ENCODE measurements at places on chromosomes 2 and 18.

- DNase-seq, result no peak
Observed at GRCh38 chr18:48548921-48549320, 10.1 kb downstream of the CTIF start.

DNA sequence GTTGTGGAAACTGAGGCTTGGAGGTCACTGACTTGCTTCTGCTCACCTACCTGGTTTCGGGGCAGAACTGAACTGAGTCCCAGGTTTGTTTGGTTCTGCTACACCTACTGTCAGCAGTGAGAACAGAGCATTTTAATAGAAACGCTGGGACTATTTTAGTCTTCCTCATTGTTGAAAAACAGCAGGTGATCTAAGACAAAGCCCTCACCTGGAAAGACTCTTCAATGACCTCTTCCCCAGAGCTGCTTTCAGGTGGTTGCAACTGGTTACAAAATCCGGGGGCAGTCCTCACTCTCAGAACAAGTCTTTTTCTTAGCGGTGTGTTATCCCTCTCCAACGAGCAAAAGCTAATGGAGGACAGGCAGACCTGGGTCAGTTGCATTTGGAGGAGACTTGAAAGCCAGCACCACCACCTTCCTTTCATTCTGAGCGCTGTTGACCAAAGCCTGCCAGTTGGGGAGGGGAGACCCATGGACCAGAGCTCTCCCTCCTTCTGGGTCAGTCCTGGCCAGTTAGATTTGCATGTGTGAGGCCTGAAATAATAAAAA lies 217.0 kb downstream of the NCK2 start:
- DNase-seq, result no peak

- DNase-seq, result no peak
Observed at GRCh38 chr2:15159206-15159605, 401.9 kb downstream of the NBAS start.

DNA sequence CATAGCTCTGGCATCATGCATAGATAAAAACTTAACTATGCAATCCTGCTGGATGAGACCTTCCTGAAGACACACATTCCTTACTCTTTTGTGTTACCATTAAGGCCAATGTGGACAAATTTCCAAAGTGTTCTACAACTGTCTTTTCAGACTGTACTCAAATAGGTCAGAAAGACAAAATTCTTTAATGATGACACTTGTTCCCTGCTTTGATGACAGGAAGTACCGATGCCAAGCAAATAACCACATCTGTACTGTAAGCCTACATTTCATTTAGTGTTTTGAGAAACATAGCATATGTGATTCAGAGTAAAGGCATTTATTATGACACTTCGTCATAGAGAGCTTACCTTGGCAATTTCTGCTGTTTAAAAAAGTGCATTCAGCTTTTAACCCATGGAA lies 55.0 kb downstream of the PMAIP1 start:
- no peak for DNase-seq

DNA sequence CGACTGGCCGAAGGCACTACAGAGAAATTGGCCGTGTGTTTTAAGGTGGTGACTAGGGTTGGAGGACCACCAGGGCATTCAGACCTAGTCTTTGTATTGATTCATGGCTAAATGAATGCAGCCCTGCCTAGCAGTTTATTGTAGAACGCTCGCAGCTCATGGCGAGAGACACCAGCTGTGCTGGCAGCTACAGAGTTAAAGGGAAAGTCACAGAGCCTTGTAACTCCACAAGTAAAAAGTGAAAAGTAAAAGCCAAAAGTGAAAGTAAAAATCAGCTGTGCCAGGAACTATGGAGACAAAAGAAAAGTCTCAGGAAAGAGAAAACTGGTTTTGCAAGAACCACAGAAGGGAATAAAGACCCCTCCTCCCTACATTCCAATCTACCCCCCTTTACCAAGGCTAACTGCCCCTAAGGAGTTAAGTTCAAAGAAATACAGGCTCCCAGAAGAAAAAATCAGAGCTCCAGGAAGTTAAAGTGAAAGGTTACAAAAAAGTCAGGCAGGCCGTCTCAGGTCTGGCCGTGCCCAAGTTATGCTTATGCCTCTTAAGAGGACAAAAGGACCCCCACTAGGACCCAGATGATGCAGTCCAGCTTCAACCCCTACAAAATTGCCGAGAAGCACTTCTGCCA lies 46.4 kb upstream of the SELENOI start:
- DNase-seq, result peak; percentile 37

GRCh38 chr18:31429623-31430022 lies 17.9 kb upstream of the DSG3 start:
- DNase-seq, result no peak

- no peak for DNase-seq
Observed at GRCh38 chr2:119574108-119574815, 30.0 kb downstream of the CFAP221 start.

- no peak for DNase-seq
Observed at GRCh38 chr2:234005126-234005525, 45.4 kb upstream of the SPP2 start.

DNA sequence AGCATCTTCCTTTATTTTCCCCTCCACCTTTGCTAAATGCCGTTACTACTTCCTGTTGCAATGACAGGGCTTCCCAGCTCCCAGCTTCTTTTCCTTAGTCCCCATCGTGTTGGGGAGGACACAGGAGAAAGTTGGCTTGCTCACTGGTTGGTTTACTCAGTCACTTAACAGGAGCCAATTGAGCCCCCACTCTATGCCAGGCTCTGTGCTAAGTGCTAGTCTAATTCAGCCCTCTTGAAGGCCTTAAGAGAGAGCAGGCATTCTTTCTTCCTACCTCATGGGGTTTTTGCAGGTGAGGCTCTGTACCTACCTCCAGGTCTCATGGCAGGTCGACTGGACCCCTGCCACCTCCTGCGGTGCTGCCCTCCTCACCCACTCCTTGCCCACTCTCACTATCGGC lies 20.1 kb downstream of the TANC1 start:
- DNase-seq, result no peak

DNA sequence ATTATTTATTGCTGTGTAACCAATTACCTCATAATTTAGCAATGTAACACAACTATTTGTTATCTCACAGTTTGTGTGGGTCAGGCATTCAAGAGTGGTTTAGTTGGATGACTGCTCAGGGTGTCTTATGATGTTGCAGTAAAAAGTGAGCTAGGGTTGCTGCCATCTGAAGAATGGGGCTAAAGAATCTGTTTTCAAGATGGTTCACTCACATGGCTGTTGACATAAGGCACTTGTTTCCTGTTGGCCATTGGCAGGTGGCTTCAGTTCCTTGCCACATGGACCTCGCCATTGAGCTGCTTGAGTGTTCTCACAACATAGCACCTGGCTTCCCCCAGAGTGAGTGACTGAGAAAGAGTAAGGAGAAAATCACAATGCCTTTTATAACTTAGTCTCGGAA lies 123.2 kb downstream of the TMEM17 start:
- DNase-seq, result no peak

- DNase-seq, result no peak
Observed at GRCh38 chr2:160993654-160994061, 166.6 kb upstream of the TANK start.

DNA sequence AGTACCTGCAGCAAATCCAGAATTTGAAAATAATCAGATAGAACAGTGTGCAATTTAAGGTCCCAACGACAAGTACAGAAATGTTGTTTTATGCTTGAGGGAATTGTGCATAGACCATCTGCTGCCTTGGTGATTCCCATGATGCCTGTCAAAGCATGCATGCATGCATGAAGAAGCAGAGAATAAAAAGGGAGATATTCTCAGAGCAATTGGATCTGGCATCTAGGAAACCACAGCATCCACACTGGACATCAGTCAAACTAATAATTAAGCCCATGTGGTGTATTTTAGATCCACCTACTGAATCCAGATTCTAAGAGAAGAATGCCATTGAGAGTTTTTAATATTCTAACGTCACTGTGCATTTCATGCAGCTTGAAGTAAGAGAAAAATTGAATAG lies 361.2 kb downstream of the FSIP2 start:
- no peak for DNase-seq

DNA sequence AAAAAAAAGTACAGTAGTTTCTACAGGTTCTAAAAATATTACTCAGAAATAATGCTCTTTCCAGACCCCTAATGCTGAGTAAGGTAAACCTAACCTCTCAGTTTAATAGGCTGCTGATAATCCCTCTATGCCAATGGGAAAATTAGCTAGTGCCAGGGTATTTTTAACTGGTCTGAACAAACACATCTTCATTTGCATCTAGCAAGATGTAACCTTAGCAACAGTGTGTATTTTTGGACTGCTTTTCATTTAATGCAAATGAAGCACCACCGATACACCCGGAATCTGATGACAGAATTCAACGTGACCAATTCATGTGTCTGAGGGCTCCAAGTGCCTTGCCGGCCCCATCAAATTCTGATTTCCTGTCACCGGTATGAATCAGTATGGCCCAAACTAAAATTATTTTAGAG lies 47.4 kb upstream of the CYRIA start:
- no peak for DNase-seq

- DNase-seq, result no peak
Observed at GRCh38 chr2:176003958-176004357, 1.9 kb upstream of the LNPK start.

DNA sequence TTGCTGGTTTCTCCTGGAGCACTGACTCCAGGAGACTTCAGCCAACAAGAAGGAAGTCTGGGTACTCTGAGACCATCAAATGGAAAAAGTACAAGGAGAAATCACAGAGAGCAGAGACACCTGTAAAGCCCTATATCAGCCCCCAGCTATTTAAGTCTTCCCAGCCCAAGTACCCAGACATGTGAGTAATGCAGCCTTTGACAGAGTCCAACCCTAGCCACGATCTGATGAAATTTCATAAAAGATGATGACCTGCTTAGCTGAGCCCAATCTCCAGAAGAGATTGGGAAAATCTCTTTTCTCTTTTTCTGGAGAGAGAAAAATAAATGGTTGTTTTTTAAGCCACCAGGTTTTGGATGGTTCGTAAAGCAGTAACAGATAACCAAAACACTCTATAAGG lies 196.6 kb downstream of the NBAS start:
- DNase-seq, result no peak

- DNase-seq, result no peak
Observed at GRCh38 chr2:191688934-191689695, 11.2 kb downstream of the NABP1 start.

DNA sequence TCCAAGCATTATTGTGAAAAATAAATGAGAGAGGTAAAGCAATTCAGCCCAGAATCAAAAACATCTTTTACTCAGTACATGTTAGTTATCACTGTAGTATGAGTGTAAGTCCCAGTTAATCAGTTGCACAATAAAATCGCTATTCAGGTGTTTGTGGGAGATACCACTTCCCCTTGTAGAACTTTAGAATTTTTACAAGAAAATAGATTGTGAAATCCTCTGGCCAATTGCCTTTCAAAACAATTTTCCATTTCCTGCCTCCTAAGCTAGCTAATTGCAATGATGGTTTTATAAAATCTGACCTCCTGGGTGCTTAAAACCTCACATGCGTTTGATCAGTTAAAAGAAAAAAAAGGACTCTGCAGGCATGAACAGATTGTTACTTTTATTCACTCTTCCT lies 332.5 kb downstream of the PID1 start:
- no peak for DNase-seq

- no peak for DNase-seq
Observed at GRCh38 chr2:213220967-213221603, 63.2 kb upstream of the SPAG16 start.

DNA sequence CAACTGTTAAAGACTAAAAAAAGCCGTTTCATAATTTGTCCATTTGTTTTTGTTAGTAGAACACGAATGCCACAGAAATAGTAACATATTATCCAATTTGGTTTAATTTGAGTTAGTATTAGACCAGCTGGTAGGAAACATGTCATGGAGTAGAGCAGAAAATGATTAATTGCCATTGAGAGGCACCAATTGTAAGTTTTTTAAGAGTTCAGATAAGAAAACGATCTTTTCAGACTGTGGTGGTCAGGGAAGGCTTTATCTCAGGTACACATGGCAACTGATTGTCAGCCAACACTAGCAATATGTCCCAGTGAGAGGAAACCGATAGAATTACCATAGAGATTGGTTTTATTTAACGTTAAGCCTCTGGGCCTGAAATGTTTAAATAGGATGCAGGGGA lies 438.2 kb upstream of the MAP2 start:
- DNase-seq, result no peak

- DNase-seq, result no peak
Observed at GRCh38 chr2:199216253-199216652, 241.5 kb downstream of the SATB2 start.

- no peak for DNase-seq
Observed at GRCh38 chr2:238132463-238133450, 5.7 kb upstream of the KLHL30 start.

All from stimulated activated CD4-positive, alpha-beta T cell treated with anti-CD3 and anti-CD28 coated beads, Interleukin-15, amount 100 ng/mL, for 24 hours (primary cell).